ENCODE measurements at places on chromosomes 11 and 22. TPM values are rescaled to one million over a fixed set of nuclear protein-coding genes. Genes with fewer than 3 reads are reported as not detected.

Gene OR2D2
- not detected for total RNA-seq

- no peak for DNase-seq
Measured at GRCh38 chr11:102493524-102493923, 37.0 kb downstream of the MMP7 start.

GRCh38 chr11:118889797-118890196, 6.1 kb downstream of the CXCR5 start:
- DNase-seq = no peak

GRCh38 chr11:2134022-2135010, 4.9 kb downstream of the IGF2 start:
- no peak for DNase-seq

- no peak for DNase-seq
Measured at GRCh38 chr11:103494491-103494890, 385.3 kb downstream of the DYNC2H1 start.
